ENCODE measurements at places on chromosomes 12 and 14.
A peak's percentile ranks its signal among the peaks of the same experiment; 100 is the strongest.

GRCh38 chr14:53183611-53184010, 30.5 kb upstream of the DDHD1 start:
- no peak for DNase-seq

- peak; percentile 68 for DNase-seq
These were observed 154.9 kb upstream of the ATP2B1 start for GRCh38 chr12:89863493-89863938.

DNA sequence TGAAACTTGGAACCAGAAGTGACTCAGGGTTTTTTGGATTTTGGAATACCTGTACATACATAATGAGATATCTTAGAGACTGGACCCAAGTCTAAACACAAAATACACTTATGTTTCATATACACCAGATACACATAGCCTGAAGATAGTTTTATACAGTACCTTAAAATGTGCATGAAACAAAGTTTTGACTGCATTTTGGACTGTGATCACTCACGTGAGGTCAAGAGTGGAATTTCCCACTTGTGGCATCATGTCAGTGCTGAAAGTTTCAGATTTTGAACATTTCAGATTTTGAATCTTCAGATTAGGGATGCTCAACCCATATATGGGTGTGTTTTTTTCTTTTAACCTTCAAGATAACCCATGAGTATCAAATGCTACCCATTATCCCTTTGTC, 6.6 kb downstream of the SBNO1 start:
- no peak for DNase-seq

DNA sequence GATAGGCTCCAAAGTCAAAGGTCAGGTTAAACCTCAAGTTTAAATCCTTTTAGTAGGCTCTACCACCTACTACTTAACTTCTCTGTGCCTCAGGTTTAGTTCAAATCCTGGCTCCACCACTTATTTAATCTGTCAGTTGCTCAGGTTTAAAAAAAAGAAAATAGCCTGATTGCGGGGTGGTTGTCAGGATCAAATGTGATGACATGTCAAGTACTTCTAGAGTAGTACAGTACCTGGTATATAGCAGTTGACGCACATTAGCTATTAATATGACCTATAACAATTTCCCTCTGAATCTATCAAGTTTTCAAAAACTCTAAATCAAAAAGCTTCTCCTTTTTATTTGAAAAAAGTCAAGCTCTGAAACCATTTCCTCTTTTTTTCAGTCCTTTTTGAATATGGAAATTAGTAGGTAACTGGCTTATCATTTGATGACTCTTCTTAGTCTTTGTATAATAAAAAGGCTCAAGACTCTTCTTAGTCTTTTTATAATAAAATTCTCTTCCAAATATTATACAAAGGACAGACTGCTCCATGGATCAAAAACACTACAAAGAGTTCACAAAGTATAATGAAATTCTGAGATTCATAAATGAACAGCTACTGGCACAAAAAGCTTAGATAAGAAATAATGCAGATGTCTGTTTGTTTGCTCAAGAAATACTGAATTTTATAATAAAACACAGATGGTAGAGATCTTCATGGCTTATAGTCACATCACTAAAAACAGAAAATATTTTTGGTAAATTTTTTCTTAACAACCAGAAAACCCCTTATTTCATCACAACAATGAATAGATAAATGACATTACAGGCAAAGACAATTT, 5.0 kb downstream of the OSBPL8 start:
- no peak for DNase-seq

- no peak for DNase-seq
These were observed 25.1 kb downstream of the KRT80 start for GRCh38 chr12:52166672-52167071.

GRCh38 chr14:61632401-61632800, 62.9 kb upstream of the HIF1A start:
- no peak for DNase-seq

GRCh38 chr12:55738123-55739024, 4.5 kb upstream of the GDF11 start:
- peak; percentile 87 for DNase-seq

DNA sequence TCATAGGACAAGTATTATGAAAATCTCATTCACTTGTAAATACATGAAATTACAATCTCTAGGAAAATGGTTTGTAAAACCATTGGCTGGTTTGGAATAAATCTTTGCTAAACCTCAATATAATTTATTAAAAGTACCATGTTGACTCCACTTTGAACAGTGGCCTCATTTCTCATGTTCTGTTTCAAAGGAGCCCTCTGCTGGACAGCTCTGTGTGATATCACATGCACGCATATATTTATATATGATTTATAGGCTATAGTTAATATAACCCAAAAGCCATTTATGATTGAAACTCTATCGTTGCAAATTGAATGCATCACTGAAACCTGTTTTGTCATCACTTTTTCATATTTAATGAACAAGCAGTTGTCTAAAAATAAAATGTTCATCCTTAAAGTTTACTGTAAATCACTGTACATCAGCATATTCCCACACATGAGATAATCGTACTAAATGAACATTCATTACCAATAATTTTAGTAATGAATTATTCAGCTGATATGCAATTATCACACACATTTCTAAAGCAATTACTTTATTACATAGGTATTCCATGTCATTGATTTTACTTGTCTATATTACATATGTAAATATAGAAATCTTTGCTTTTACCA, 493.8 kb downstream of the NPAS3 start:
- no peak for DNase-seq

GRCh38 chr12:104825408-104825807, 132.7 kb downstream of the SLC41A2 start:
- no peak for DNase-seq

GRCh38 chr12:18290386-18290785, 29.1 kb downstream of the PIK3C2G start:
- DNase-seq, result no peak

DNA sequence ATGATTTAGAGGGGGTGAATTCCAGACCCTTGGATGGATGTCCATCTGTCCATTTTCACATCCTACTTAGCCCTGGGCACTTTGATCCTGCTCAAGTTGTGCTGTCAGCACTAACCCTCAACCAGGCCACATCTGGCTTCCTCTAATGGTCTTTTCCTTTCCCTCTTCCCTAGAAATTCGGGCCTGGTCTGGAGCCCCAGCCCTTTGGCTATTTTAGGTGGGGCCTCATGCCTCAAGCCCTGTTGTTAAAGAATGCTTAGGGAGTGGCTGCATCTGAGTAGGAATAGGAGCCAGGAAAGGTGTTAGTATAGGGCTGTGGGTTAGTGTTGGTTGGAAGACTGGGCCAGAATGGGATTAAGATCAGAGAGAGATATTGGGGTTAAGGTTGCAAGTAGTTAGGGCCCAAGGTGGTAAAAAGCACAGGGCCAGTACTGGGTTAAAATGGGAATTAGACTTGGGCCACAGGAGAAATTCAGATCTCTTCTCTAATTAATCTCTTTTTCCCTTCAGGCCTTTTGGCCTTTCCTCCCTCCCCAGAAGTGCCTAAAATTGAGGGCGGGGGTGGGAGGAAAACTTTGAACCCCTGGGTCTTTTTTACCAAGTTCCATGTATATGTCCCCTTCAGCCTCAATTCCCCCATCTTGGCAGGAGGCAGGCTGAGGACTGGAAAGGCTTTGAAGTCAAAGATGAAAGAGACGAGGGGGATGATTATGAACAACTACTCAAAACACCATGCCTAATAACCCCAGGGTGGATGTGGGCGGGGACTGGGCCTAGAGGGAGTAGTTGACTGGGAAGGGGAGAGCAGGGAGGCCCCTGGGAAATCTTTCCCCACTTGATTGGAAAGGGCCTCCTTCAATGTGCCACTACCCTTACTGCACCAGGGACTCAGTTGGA, 4.0 kb upstream of the ZNF385A start:
- no peak for DNase-seq

DNA sequence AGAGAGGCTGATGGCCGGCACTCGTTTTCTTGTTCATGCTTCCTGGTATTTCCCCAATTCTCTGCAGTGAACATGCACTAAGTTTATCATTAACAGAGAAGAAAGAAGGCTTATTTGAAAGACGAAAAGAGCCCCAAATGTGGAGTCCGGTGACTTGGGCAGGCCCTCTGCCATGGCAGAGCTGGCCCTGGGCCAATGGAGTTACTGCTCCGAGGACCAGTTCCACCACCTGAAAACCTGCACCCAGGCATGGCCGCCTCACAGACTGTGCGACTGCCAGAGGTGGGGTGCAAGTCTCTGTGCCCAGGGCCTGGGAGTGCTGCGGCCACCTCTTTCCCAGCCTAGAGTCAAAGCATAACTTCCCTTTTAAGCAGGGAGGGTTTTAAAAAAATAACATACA, 24.9 kb downstream of the DEGS2 start:
- no peak for DNase-seq

DNA sequence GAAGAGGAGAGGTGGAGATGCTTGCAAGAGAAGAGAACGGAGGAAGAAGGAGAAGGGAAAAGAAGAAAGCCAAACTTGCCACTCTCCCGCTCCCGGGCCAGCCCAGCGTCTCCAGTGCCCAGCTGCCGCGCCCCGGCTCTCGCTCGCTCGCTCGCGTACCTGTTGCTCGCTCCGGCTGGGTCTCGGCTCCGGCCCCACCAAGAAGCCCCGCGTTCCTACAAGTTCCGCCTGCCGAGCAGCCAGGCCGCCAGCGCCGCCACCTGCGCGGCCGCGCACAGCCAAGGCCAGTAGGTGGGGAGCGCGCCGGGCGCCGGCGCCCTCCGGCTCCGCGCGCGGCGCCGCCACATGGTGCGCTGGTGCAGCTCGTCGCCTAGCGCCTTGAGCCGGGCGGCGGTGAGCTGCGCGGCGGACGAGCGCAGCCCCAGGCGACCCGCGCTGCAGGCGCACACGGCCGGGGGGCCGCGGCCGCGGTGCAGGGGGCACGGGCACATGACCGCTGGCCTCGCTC, 370 bp downstream of the HRK start:
- peak; percentile 74 for DNase-seq

DNA sequence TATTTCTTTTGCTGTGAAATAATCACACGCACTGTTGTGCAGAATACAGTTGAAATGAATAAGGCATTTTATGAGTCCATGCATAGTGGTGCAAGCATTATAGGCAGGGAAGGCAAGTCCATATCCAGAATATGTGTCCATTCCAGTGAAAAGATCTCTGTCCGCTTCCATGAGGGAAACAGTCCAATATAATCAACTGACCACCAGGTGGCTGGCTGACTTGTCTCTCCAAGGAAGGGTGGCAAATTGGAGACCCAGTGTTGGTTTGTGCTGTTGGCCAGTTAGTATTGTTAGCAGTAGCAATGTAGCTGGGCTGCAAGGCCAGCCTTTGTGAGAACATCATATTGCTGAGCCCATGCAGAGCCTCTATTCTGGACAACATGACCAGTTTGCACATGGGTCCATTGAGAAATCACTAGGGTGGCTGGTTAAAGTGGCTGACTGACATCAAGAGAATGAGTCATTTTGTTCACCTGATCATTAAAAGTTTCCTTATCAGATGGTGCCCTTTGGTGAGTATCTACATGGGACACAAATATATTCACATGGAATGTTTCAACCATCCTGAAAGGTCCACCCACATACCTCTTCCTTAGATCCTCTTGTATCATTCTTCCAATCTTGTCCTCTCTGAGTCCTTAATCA, 17.3 kb upstream of the YAF2 start:
- no peak for DNase-seq

- DNase-seq, result no peak
These were observed 66.6 kb downstream of the DAAM1 start for GRCh38 chr14:59254911-59255545.

GRCh38 chr12:15839682-15840081, 42.5 kb upstream of the STRAP start:
- DNase-seq, result no peak

- DNase-seq, result no peak
These were observed 13.4 kb downstream of the SMUG1 start for GRCh38 chr12:54175200-54175963.

Measured in activated CD8-positive, alpha-beta memory T cell treated with anti-CD3 and anti-CD28 coated beads for 24 hours (primary cell).